ENCODE measurements at places on chromosomes 5 and 9. TPM values are rescaled to one million over a fixed set of nuclear protein-coding genes. Genes with fewer than 3 reads are reported as not detected.

Gene PCA3
- not detected for total RNA-seq

Gene C9orf153
- total RNA-seq: 2.7 TPM

Gene TEX48
- not detected for total RNA-seq

Gene AK8
- total RNA-seq: 10.6 TPM

Measured in lung (tissue), 17 donors.